ENCODE measurements at places on chromosomes 2 and 18.
A peak's percentile ranks its signal among the peaks of the same experiment; 100 is the strongest.

DNA sequence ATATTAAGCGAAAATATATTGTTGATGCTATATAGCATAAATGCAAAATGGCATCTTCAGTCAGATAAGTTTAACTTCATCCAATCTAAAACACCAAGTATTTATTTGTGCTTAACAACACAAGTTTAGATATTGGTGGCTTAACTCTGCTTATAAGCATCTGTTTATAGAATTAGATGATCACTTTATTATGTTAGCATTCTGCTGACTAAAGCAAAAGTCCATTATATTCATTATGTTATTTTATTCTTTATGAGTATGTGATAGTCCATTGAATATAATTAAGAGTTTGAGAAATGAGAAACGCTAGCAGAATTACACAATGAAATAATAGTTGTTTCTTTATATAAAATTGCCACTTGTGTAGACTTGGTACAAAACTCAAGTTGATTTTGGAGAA is 401.2 kb upstream of the CDH7 start:
- no peak for DNase-seq

GRCh38 chr2:232479341-232480200 is 8.1 kb downstream of the ECEL1 start:
- no peak for DNase-seq

DNA sequence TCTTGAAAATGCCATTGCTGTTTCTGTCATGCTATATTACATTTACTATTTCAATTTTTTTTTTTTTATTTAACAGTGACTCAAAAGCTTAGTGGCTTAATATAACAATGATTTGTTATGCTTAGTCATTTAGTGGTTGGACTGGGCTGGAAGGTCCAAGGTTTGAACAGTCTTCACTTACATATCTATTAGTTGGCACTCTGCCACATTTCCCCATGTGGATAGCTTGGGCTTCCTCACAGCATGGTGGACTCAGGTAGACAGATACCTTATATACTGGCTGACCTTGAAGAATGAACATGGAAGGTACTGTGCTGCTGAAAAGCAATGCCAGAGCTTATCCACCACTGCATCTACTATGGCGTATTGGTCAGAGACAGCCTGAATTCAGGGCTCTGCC is 909.5 kb upstream of the SOX11 start:
- no peak for DNase-seq

- DNase-seq, result no peak
These were observed 20.9 kb downstream of the ARHGAP28 start for GRCh38 chr18:6750411-6750810.

- no peak for DNase-seq
These were observed 203.3 kb upstream of the SESTD1 start for GRCh38 chr2:179467960-179468359.

DNA sequence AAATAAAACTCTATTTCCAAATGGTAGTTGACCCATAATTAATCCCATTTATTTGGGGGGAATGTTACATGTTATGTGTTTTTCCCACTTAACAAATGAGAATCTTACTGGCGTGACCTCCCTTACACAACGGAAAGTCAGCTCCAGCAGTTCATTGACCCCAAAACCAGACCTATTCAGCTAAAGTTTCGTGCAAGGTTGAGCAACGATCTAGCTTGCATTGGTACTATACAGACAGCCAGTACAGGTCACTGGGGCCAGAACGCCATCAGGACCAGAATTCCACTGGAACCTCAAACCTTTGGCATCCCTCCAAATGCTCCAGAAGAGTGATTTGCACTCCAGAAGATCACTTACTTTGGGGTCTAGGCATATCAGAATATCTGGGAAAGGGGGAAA is 6.8 kb upstream of the CTAGE1 start:
- DNase-seq, result no peak

- no peak for DNase-seq
These were observed 635.0 kb downstream of the TSN start for GRCh38 chr2:122390406-122390805.

DNA sequence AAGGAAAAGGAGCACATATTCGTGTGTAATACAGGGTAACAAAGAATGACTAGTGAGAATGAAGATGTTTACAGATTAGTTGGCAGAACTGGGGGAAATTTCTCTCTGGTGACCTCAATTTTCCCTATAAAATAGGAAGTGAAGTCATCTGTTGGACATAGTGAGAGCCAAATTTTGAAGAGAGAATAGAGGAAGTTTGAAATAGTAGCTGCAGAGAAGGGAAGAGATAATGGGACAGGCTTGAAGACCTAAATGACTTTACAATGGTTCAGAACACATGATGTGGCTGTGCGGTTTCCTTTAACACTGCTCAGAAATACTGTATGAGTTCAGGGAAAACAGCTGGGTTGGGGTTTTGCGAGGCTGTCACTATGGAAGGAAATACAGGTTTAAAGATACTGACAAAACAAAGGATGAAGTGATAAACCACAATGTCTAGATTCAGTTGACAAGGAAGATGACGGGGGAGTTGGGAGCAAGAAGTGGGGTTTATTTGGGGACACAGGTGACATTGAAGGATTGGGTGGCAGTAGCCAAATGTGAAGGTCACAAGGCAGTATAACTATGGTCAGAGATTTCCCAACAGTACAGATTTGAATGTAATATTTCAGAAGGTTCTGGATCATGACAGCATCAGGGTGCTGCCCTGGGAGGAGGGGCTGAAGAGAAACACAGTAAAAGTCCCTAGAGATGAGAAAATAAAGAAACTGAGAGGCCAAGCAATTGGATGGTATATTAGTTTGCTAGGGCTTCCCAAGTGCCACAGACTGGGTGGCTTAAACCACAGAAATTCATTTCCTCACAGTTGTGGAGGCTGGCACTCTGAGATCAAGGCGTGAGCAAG is 82.6 kb upstream of the TANK start:
- DNase-seq, result no peak

GRCh38 chr2:75614162-75614651 is 32.4 kb upstream of the MRPL19 start:
- no peak for DNase-seq

DNA sequence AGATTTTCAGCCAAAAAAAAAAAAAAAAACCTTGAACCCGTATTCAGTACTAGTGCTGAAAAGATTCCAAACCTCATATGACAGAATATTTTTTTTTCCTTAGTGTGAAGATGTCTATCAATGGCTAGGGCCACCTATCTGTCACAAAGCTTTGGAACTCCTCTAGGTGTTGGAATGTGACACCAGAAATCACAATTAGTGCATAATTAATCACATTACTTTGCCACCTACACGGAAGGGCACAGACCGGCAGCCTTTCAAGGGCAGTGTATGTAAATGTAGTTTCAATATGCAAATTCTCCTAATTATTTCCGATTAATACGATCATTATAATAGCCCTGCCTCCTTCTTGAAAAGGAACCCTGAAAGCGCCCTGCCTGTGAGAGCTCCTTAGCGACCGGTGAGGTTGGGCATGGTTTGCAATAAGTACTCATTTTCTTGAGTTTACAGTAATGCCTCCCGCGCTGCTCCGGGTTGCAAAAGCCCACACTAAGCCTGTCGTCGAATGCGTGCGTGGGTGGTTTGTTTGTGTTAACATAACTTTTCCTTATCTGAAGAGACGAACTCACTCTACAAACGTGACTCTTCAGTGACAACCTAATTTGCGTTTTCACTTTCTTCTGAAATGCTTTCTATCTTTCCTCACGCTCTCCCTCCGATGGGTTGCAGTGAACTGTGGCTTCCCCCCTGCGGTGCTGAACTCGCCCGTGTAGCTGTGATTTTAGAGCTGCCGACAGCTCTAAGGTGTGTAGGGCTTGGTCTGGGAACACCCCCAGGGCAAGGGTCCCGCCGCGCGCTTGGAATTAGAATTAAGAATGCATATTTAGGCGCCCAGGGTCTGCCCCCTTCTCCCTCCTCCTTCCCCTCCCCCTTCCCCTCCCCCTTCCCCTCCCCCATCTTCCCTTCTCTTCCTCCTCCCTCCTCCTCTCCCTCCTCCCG is 765 bp upstream of the ID2 start:
- DNase-seq, result peak; percentile 67

DNA sequence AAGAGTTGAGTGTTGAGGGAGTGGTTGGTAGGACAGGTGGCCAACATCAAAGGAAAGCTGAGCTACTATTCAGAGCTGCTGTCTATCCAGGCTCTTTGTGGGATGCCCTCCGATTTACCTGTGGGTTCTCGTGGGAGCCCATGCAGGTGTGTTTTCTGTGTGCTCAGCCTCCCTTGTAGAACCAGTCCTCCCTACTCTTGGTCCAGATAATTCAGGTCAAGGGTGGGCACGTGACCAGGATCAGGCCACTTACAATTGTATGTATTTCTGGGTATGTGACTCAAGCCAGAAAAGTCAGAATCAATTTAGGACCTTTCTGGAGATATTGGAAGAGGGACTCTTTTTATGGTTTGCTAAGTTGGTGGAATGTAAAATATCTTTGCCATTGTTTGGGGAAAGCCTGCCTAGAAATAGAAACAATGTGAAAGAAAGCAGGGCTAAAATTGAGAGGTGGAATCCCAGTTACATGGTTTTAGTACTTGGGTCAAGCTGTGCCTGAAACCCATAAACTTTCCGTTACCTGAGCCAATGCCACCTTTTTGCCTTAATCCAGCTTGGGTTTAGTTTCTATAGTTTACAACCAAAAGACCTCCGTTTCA is 93.2 kb downstream of the PDCL3 start:
- no peak for DNase-seq

DNA sequence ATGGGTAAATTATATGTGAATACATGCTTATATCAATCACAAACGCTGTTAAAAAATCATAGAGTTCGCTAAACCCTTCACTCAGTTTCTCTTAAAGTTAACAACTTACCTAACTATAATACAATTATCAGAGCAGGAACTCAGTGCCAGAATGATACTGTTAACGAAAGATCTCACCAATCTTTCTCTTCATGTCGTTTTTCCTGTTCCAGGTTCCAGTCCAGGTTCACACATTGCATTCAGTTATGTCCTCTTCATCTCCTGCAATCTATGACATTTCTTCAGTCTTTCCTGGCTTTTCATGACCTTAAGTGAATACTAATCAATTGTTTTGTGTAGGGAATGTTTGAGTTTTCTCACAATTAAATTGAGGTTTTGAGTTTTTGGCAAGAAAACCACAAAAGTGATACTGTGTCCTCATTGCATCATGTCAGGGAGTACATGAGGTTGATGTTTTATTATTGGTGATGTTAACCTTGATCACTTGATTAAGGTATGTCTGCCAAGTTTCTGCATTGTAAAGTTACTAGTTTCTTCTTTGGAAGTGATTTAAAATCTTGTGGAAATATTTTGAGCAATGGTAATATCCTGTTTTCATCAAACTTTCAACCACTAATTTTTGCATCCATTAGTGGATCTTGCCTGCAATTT is 131.9 kb downstream of the ESCO1 start:
- DNase-seq, result no peak

- no peak for DNase-seq
These were observed 12.1 kb upstream of the MAPRE2 start for GRCh38 chr18:35029103-35029502.

GRCh38 chr18:13425357-13426091 is 207.0 kb downstream of the LDLRAD4 start:
- DNase-seq, result no peak

DNA sequence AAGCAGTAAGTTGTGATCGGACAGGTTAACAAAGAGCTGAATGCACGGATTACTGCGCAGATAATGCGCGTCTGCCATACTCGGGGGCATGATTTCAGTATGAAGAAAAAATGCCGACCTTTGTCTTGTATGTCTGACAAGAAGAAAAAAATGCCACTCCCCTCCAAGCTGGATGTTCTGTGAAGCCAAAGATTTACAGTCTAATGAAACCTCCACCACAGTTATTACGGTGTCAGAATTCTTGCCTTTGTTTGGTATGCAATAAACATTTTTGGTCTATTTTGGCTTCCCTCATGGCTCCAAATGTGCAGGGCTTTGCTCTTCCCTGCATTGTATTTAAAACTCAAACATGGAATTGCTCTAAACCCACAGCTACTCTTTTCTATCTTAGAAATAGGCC is 72.2 kb upstream of the THUMPD2 start:
- DNase-seq, result no peak

- no peak for DNase-seq
These were observed 132.4 kb upstream of the RAB6C start for GRCh38 chr2:129847043-129847442.

DNA sequence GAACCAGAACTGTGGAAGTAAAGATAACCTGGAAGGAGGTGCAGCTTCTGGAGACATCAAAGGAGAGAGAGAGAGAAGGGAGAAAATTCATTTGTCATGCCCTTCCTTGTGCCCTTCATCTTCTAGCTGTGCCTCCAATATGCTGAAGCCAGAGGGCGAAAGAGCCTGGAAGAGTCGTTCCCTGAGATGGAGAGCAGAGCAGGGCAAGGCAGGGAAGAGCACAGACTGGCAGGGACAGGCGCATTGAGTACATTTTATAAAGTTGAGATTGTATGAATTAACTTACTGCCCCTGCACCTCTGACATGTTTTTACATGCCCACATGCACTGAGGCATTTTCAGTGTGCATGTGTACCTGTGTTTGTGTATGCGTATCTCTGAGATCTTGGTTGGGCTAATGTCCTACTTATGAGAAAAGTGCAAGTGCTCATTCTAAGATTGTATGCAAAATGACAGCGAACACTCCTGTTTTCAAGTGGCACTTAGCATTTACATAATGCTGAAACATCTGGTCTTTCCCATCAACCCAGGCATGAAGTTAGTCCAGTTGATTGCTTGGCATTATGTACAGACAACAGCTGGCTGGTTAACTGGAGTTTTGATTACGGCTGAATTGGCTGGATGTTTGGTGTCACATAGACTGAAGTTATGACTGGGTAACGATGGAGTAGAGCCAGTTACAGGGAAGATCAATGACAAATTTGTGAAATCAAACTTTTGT is 23.7 kb upstream of the MMADHC start:
- DNase-seq, result no peak

- DNase-seq, result no peak
These were observed 43.4 kb upstream of the ANKRD62 start for GRCh38 chr18:12049978-12050811.

DNA sequence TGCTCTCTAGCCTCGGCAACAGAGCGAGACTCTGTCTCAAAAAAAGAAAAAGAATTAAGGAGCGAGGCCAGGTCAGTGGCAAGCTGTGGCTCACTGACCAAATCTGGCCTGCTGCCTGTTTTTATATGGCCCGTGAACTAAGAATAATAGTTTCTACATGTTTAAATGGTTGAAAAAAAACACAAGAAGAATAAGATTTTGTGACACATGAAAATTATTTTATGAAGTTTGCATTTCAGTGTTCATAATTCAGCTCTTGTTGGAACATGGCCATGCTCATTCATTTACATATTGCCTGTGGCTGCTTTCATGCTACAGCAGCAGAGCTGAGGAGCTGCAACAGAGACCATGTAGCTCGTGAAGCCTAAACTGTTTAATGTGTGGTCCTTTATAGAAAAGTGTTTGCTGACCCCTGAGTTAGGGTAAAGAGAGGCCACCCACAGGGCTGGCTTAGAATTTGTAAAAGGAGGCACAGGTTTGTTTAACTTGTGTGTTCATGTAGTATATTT is 59.5 kb downstream of the MFSD6 start:
- DNase-seq, result no peak

- no peak for DNase-seq
These were observed 1.6 kb downstream of the AGXT start for GRCh38 chr2:240869956-240870875.

DNA sequence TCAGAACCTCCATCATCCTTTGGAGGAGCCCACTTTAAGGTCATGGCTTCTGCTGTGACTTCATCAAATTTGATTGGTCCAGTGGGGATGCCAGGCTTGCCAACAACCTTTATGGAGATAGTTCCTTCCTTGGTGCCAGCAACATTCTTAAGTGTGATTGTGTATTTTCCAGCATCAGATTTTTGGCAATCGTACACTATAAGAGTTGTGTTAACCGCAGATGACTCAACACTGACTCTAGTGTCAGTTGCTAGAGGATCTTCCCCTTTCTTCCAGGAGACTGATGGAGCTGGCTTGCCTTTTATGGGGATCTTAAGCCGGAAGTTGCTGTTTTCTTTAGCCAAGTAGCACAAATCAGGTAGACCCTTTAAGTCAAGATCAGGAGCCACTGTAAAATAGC is 98.7 kb downstream of the PLEKHA3 start:
- DNase-seq, result no peak

All from caudate nucleus (tissue), 63 donors.